Glomerular endothelial cell (primary cell): ENCODE measurements at places on chromosomes 1 and 21. TPM values are rescaled to one million over a fixed set of nuclear protein-coding genes. Genes with fewer than 3 reads are reported as not detected.

FCRL4 gene
- total RNA-seq, result not detected in 2 replicates

MEX3A gene
- 10.5 and 11.6 TPM in 2 replicates for total RNA-seq

CTBS gene
- 9.0 and 11.5 TPM in 2 replicates for total RNA-seq

GJA8 gene
- not detected in 2 replicates for total RNA-seq

LRRIQ3 gene
- 0.10 TPM in 1 of 2 replicates, not detected in the other for total RNA-seq

C1orf105 gene
- not detected in 2 replicates for total RNA-seq

CYP4Z1 gene
- not detected in 2 replicates for total RNA-seq

ZNF362 gene
- total RNA-seq, result 15.8 and 30.3 TPM in 2 replicates

CLCNKA gene
- not detected in 2 replicates for total RNA-seq

FCRL1 gene
- not detected in 2 replicates for total RNA-seq

NT5C1A gene
- total RNA-seq, result not detected in 2 replicates

RIPPLY3 gene
- total RNA-seq, result 0.10 TPM in 1 of 2 replicates, not detected in the other

ZNF593OS gene
- total RNA-seq, result not detected in 2 replicates

ZMPSTE24 gene
- 45.0 and 45.6 TPM in 2 replicates for total RNA-seq

HRNR gene
- total RNA-seq, result not detected in 2 replicates

TRIM62 gene
- total RNA-seq, result 6.2 and 10.3 TPM in 2 replicates

XKR8 gene
- total RNA-seq, result 11.1 and 14.5 TPM in 2 replicates

ITLN2 gene
- total RNA-seq, result not detected in 2 replicates

NPPA gene
- not detected in 2 replicates for total RNA-seq

TENT5C gene
- total RNA-seq, result 0.41 and 0.92 TPM in 2 replicates

SLC9C2 gene
- not detected in 2 replicates for total RNA-seq

LGR6 gene
- total RNA-seq, result not detected in 2 replicates

SPRR2A gene
- not detected in 2 replicates for total RNA-seq

CELA2B gene
- not detected in 2 replicates for total RNA-seq

PLD5 gene
- 0.10 and 0.29 TPM in 2 replicates for total RNA-seq

RGS8 gene
- total RNA-seq, result not detected in 2 replicates

PRKAA2 gene
- 1.3 and 1.8 TPM in 2 replicates for total RNA-seq

CELA2A gene
- total RNA-seq, result not detected in 2 replicates

C1orf87 gene
- not detected in 2 replicates for total RNA-seq

INAVA gene
- total RNA-seq, result 2.3 and 2.8 TPM in 2 replicates

HIPK1 gene
- 23.9 and 33.6 TPM in 2 replicates for total RNA-seq

OR2L3 gene
- not detected in 2 replicates for total RNA-seq

ATP1A2 gene
- total RNA-seq, result not detected in 2 replicates

MXRA8 gene
- 25.8 and 39.1 TPM in 2 replicates for total RNA-seq

RUNX3 gene
- total RNA-seq, result 0.06 TPM in 1 of 2 replicates, not detected in the other

CACNA1E gene
- total RNA-seq, result not detected in 2 replicates

GBP1 gene
- 24.7 and 60.4 TPM in 2 replicates for total RNA-seq

PAPPA2 gene
- 0.05 and 0.18 TPM in 2 replicates for total RNA-seq

KIRREL1 gene
- 60.3 and 86.7 TPM in 2 replicates for total RNA-seq

PTGFR gene
- 0.35 and 1.5 TPM in 2 replicates for total RNA-seq

SYPL2 gene
- total RNA-seq, result not detected in 2 replicates
